ENCODE measurements at places on chromosomes 11 and 22.

- no peak for DNase-seq
Measured at GRCh38 chr11:36062796-36063365, 119.0 kb downstream of the LDLRAD3 start.

- no peak for DNase-seq
Measured at GRCh38 chr22:48699511-48699910, 1128.2 kb downstream of the BRD1 start.

DNA sequence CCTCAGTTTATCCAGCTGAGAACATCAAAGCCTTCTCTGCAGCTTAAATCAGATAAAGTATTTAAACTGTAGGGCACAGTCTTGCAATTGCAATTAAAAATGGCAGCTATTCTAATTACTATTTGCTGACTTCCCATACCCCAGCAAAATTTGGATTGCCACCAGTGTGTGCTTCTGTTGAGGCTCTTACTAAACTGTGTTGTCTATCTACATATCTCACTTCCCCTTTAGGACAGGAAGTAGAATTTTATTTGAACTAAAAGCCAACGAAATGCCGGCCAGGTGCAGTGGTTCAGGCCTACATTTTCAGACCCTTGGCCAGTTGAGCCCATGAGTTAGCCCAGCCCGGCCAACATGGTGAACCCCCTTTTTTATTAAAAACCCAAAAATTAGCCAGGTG lies 7.1 kb downstream of the SAA4 start:
- peak; percentile 69 for DNase-seq

GRCh38 chr22:26536056-26536761 lies 23.9 kb upstream of the TFIP11 start:
- no peak for DNase-seq

DNA sequence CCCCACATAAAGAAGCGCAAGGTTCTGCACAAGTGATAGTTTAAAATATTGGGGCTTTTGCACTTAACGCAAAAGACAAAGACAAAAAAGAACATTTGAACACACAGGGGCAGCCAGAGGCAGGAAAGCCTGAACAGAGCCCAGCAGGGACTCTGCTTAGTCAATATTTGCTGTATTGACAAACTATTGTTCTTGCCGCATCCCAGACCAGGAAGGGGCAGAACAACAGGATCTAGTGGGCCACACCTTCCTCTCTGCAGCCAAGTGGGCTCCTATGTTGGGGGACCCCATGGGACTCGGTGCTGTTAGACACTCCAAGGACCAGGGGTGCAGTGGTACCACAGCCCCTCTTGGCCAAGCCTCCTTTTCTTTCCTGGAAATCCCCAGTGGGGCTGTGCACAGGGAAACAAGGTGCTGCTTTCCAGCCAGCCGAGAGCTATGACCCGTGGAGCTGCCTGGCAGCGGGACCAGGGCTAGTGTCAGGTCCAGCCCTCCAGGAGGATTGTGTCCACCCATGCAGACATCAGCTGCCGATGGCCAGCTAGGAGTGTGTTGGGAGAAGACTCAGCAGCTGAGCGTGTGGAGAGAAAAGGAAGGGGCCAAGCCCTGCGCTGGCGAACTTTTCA lies 43.3 kb upstream of the ANO1 start:
- DNase-seq = no peak

DNA sequence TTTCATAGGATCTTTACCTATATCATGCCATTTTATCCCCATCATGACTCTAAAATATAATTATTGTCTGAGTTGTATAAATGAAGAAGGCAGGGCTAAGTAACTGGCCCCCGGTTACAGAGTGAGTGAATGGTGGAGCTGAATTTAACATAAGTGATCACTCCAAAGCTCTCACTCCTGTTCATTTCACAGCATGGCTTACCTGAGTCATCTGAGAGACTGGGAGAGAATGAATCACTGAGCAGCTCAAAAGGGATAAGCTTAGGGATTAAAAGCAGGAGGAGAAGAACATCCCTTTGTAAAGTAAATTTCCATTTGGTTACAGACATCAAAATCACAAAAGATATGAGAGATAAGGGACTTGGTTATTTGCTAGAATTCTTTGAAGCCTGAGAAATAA lies 294.0 kb upstream of the CTSC start:
- DNase-seq = no peak

GRCh38 chr11:78914503-78914902 lies 339.8 kb upstream of the NARS2 start:
- no peak for DNase-seq
